ENCODE measurements at places on chromosomes 2 and 18.

DNA sequence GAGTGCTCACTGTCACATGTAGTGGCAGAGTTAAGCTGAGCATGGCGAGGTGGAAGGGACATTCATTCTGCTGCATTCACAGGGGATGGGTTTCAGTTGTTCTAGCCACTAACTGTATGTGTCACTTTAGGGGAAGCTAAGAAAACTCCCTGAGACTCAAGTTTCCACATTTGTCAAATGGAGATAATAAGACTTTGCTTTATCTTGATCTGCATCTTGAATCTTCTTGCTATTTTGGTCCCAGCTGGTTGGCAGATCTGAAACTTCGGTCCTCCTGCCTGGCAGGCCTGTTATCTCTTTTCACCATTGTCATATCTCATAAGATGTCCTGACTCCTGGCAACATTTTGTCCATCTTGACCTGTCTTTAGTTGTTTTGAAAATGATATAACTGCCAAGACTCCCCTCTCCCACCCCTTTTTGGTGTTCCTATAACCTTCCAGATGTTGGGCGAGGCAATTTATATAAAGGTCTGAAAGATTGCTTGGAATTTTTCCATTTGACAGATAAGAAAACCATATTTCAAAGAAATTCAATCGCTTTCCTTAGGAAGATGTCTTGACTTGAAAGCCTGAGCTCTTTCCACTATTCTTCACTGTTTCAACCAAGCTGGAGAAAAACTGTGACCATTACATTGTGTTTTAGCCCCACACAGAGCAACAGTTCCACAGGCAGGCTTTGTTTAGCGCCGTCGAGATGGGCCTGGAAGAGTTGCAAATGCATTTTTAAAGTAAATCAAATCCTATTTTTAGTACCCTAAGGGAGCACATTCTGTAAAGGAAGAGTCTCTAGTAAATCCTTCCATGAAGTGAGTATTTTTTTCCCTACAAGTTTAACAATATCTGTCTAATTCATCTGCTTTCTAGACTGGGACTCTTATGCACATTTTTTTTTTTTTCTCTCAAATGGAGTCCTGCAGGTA lies 33.4 kb downstream of the MYCN start:
- DNase-seq, result no peak

DNA sequence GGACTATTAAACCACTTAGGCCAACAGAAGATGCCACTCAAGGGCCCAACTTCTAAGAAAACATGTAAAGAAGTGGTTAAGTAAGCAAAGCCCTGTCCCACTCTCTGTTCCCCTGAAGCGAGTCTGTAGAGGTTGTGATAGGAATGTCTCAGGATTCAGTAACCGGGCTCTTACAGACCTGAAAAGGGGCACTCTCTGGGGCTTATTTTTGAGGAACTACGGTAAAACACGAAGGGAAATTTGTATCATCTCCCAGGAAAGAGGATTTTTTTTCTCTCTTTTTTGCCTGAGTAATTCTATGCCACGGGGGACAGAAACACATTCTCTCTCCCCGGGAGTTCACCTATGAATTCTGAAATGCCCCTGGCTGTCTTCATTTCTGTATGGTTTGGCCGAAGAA lies 77.4 kb downstream of the VIT start:
- DNase-seq, result no peak

GRCh38 chr2:158460632-158461297 lies 4.0 kb downstream of the PKP4 start:
- DNase-seq, result no peak

DNA sequence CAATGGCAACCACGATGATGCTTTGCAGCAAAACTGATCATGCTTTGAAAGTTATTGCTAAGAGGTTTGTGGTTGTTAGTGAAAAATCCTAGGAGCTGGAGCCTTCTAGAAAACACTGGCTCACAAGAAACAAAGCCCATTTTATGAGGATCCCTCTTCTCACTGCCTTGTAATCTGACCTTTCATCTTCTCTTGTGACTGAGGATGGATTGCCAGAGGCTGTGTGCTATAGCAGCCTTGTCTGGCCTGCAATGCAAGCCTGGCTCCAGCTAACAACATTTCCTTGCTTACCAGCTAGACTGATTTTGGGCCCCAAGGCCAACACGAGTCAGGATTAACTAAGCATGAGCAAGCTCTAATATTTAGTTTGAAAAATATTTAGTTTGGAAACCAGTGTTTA lies 13.1 kb downstream of the PIEZO2 start:
- no peak for DNase-seq

- no peak for DNase-seq
Observed at GRCh38 chr2:204261846-204262245, 283.4 kb upstream of the PARD3B start.

DNA sequence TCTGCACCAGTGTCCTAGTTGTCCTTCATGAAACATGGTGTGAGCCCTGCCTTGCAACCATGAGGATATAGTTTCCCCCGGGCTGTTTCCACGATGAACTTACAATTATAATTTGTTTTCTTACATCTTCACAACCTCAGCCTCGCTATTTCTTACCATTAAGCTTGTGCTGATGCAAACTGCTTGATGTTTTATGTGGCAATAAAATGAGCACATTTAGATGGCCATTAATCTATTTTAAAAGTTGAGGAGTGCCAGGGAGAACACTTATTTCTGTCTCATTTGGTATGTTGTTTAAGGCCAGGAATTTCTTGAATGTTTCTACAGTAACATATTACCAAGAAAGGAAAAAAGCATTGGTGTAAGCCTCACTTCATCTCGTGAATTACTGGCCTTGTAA lies 214.5 kb upstream of the SLC8A1 start:
- no peak for DNase-seq

- no peak for DNase-seq
Observed at GRCh38 chr2:230640540-230641011, 72.1 kb upstream of the CAB39 start.

DNA sequence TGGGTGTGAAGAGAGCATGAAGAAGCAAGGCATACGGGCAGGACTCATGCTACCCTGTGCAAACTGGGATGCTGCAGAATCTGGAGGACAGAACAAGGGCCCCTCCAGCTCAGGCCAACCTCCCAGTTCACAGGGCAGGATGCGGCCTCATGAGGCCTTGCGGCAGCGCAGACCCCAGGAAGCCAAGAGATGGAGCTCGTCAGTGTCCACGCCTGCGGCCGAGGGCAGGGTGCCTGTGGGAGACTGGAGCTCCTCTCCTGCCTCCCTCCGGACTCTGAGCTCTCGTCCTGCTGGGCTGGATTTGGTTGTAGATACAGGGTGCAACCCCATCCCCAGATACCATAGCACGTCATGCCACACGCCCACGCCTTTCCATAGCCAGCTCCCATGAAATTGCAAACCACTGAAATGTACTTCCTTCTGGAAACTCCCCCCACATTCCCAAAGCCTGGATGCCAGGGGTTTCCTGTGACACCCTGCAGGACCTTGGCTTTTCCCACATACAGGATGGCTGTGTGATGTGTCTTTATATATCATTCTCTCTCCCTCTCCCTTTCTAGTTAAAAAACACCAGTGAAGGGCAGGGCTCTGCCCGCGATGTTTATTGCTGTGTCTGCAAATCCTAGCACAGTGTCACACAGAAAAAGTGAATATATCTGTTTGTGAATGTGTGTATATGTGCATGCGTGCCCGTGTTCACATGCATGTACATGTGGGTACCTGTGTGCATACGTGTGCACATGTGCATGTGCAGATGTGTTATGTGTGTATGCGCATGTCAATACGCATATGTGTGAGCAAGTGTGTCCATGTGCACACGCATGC lies 12.3 kb upstream of the SNTG2 start:
- no peak for DNase-seq

- DNase-seq, result no peak
Observed at GRCh38 chr2:71555798-71556454, 102.6 kb downstream of the DYSF start.

DNA sequence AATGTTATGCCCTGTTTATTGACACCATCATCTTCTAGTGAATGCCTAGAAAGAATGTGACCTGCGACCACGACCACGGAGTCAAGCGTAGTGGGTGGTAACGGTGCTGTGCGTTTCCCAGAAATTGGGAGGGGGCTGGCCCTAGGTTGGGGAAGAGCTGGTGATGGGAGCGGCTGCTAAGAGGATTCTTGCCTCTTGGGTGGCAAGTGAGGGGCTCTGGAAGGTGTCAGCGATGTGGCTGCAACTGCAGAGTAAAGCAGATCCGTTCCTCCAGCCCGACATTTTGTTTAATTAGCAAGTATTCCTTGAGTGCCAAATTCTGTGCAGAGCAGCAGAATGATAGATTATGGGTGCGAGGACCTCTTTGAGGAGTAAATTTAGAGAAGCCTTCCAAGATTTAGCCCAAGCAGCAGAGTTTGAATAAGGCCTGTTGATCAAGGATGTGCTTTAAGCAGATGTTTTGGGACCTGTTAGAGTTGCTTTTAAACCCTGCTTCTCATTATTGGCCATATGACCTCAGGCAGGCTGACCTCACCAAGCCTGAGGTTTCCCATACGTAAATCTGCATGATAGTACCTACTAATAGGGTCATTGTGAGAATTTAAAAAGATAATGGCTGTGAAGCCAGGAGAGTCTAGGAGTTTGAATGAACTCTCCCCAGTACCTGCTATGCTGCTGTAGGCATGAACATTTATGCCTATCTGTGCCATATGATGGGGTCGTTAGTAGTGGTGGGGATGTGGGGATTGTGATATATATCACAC lies 287.7 kb downstream of the PTGR3 start:
- no peak for DNase-seq

- DNase-seq, result no peak
Observed at GRCh38 chr18:63317556-63317946, 2.0 kb downstream of the BCL2 start.

DNA sequence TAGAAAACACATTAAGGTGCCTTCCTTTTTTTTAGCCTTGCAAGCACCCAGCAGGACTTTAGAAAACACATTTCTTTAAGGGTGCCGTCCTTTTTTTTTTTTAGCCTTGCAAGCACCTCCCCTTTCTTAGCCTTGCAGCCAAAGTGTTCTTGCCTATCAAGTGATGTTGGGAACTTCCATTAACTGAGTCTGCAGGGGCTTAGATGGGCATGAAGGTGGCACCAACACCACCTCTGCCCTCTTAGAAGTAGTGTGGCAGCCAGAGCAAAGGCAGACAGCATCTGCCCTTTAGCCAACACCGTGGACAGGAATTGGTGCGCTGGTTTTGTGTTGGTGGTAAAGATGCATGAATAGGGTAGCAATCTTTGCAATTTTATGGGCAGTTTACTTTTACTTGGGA lies 211.6 kb upstream of the SP5 start:
- no peak for DNase-seq

DNA sequence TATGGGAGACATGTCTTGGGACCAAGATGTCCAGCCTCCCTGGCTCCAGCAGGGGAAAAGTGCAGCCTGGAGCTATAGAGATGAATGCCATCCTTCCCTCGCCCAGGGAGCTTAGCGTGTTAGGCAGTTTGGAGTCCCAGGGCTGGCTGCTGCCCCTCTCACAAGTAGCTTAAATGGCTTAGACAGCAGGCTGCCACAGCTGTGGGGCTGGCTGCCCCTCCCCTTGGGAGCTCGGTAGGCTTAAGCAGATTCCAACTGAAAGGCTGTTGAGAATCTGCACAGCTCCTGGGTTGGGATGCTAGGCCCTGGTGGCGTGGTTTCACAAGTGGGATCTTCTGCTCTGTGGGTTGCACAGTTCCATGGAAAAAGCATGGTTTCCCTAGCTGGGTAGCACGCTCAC lies 940.5 kb upstream of the DDX18 start:
- DNase-seq, result no peak

DNA sequence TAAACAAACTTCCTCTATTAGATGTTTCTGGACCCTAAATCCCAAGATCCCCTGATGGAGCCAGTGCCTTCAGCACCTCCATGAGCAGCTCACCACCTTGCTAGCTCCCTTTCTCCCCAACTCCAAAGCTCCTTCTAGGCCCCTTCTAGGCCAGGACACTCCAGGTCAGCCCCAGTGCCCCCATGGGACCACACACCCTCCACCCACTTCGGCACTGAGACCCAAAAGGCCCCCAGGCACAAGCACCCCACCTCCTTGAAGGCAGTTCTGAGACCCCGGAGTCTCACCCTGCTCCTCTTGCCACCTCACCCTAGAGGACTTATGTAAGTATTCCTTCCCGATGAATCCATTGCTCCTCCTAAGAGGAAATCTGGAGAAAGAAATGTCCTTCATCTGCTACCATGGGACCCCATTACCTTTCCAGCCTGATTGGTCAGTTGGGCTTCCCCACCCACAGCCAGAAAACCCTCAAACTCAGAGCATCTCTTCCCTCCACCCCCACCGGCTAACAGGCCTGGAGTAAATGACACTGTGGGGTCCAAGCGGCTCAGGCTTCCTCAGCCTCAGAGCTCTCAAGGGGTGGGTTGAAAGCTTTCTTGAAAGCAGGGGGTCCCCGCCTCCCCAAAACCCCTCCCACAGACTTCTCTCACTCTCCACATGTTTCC lies 9.8 kb upstream of the ARMC9 start:
- no peak for DNase-seq

DNA sequence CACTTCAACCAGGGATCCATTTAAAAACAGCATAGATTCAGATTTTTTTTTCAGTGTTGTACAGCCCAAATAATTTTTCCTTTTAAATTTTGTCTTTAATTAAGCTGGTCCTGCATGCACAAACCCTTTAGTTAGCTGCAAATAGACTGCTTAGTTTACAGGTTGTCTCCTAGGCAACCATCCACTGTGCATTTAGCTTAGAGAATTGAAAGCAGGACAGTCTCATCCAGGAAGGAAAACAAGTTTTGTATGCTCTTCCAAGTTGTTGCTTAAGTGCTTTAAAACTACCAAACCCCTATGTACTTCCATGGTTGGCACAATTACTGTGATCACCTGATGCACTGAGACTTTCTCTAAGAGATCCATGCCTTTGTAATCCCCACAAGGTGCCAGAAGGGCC lies at the start of gene MAP3K19:
MAP3K19 (minus strand) TSS at position 148 of the 400 bp plus-strand sequence. CDS start 22,800 bp downstream, outside the sequence.
- DNase-seq, result no peak

DNA sequence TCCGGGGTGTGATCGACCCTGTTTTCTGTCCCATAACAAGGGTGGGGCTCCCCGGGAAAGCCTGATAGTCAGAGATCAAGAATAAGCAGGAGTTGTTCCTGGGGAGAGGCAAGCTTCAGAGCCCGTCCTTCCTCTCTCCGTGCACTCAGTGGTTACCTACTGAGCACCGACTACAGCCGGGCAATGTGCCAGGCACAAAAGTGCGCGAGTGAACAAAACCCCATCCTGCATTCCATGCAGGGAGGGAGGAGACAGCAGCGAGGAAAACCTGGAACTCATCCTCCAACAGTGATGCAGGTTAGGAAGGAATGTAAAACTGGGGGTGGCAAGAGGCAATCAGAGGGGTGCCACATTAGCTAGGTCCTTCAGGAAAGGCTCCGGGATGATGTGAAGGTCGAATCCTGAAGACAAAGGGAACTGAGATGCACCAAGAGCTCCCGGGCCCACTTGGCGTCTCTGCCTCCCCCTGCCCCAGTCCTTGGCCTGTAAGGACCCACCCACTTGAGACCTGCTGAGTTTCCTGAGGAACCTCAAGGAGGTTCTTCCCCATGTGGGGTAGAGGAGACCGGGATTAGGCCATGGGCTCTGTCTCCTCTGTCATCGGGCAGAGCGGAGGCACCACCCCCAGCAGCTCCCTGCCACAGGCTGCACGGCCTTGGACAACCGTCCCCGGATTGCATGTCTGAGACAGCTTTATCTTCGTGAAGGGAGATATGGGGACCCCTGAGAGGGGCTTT lies 198.2 kb downstream of the NDUFA10 start:
- DNase-seq, result peak; percentile 5

- peak; percentile 26 for DNase-seq
Observed at GRCh38 chr2:156385242-156385641, 50.9 kb upstream of the GPD2 start.

- DNase-seq, result no peak
Observed at GRCh38 chr2:12767541-12767940, 50.8 kb downstream of the TRIB2 start.

- no peak for DNase-seq
Observed at GRCh38 chr2:238995634-238996033, 147.7 kb downstream of the TWIST2 start.

GRCh38 chr2:192087398-192087958 lies 107.3 kb downstream of the TMEFF2 start:
- no peak for DNase-seq

Data from activated CD8-positive, alpha-beta T cell treated with anti-CD3 and anti-CD28 coated beads, Interleukin-2, amount 10 ng/mL, durations not matched to agents 7 days and 5 days (primary cell).